Stimulated activated CD8-positive, alpha-beta memory T cell treated with anti-CD3 and anti-CD28 coated beads, Interleukin-4, amount 100 ng/mL, for 1 hour (primary cell): ENCODE measurements at places on chromosomes 4 and X.

- no peak for DNase-seq
Observed at GRCh38 chr4:153931804-153932203, 142.9 kb upstream of the SFRP2 start.

DNA sequence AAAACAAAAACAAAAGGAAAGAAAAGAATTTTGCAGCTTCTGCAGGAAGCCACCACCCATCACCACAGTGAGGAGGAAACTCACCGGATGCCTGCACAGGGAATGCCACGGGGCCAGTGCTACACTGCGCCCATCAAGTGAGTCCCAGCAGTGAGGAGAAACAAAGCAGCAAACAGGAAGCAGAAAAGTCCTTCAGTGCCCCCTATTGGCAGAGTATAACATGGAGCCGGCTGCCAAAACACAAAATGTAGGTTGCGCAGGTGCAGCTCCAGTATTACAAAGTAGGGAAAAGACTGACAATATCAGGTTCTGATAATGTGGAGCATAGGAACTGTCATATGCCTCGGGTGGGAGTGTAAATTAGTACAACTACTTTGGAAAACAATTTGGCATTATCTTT is 23.3 kb upstream of the SCML2 start:
- no peak for DNase-seq

DNA sequence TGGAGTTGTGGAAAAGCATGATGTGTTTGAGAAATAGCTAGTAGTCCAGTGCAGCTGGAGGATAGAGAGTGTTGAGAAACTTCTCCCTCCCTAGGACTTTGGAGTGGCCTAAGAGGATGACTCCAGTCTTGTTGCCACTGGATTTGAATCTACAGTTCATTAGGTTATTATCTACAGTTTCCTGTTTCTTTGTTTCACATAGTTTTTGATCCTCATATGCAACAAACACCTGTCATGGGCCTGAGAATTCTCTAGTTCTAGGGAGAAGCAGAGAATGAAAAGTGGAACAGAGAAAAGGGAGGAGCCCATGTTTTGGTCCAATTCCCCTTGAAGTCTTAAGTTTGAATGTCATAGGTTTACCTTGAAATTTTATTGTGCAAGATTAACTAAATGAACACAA is 73.6 kb upstream of the TBC1D9 start:
- DNase-seq = no peak

DNA sequence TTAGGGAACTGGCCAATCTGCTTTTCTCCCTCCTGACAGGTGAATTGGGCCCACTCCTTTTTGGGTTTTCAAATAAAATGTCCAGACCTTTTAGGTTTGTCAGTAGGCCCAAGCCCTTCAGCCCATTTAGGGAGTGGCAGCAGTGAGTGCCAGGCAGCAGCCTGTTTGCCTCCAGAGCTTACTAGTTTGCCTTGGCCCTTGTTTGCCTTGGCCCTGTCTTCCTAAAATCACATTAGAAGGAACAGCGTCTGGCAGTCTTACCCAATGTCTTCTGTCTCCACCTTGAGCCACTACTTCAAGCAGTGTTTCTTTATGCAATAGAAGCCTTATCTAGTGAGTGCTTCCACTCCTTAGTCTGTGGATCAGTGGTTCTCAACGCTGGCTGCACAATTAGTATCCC is 117.1 kb downstream of the TMEM164 start:
- DNase-seq = no peak

- DNase-seq = no peak
Observed at GRCh38 chrX:12583543-12583942, 207.7 kb upstream of the PRPS2 start.

DNA sequence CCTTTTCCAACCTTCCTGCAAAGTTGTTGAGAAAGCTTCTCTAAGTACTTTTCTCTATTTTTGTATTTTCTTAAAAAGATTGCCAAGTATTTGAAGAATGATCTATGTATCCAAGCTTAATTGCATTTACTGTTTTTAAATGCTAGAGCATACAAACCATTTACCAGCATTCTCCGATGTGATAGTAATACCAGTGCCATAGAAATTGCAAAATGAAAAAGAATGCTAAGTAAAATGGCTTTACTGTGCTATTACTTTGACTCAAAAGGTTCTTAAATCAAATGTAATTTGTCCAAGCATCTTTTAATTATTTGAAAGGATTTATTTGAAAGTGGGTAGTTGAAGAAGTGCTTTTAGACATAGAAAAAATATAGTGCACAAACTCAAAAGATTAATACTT is 1183.2 kb downstream of the RAPGEF2 start:
- DNase-seq = no peak
